AG04449 (cell line): ENCODE measurements at places on chromosomes 3 and 15.

- no peak for DNase-seq
Measured at GRCh38 chr15:36682101-36682500, 102.7 kb downstream of the CDIN1 start.

- DNase-seq, result no peak
Measured at GRCh38 chr3:8737301-8737700, 3.7 kb downstream of the CAV3 start.

- DNase-seq, result no peak
Measured at GRCh38 chr3:135581806-135582205, 383.7 kb upstream of the PPP2R3A start.

GRCh38 chr3:129827765-129828164 lies 65.7 kb downstream of the TMCC1 start:
- no peak for DNase-seq

DNA sequence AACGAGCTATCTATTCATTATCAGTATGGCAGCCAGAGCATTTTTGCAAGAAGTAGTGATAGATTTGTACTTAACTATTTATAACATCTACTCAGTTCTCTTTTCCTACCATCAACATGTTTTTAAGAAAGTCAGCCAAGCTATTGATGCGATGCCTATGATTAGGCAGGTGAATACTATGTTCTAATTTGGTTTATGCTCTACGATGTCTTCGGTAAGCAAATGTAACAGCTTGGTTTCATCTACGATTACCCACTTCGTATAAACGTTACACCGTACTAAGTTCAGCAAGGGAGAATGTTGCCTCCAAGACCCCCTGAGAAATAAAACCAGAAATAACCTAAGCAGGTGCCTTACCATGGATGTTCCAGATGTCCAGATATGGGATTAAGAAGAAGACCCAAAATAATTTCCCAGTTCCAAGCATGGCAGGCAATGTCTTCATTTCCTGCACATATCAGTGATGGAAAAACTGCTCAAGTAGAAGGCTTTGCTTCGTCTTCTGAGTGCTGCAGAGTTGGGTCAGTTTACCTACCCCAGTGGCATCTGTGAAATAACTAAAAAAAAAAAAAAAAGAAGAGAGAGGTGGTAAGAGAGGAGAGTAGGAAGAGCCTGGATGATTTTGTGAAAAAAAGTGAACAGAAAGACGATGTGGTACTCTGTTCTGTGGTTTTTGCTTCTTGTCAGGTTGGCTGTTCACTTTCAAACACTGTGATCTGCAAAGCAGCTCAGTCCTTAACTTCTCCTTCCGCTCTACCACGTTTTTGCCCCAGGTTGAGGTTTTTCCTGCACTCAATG lies at the start of gene BTLA:
BTLA (minus strand) TSS at position 559 of the 798 bp plus-strand sequence; CDS start at position 445, 114 bp downstream.
- no peak for DNase-seq
